ENCODE measurements at places on chromosomes 7 and 10.

- peak; percentile 65 for DNase-seq
These were observed 21.3 kb downstream of the MKX start for GRCh38 chr10:27724287-27724686.

GRCh38 chr7:31311552-31311951, 29.0 kb downstream of the NEUROD6 start:
- peak; percentile 78 for DNase-seq

GRCh38 chr7:16571941-16572340, 45.3 kb downstream of the LRRC72 start:
- no peak for DNase-seq

DNA sequence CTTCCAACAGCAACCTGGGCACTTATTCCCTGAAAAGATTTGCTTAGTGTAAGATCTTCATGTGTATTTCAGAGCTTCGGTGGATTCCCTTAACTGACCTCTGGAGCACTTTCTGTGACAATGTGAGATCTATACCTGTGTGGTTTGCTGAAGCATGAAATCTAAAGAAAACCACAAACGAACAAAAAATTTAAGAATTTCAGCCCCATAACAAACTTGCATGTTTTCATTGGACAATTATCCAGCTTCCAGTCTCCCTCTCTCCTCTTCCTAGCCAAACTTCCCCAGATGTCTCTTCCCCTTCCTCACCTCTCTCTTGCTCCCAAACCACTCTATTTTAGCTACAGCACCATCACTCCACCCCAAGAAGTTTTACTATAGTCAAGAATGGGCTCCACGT, 279.9 kb upstream of the SORCS1 start:
- DNase-seq: no peak

DNA sequence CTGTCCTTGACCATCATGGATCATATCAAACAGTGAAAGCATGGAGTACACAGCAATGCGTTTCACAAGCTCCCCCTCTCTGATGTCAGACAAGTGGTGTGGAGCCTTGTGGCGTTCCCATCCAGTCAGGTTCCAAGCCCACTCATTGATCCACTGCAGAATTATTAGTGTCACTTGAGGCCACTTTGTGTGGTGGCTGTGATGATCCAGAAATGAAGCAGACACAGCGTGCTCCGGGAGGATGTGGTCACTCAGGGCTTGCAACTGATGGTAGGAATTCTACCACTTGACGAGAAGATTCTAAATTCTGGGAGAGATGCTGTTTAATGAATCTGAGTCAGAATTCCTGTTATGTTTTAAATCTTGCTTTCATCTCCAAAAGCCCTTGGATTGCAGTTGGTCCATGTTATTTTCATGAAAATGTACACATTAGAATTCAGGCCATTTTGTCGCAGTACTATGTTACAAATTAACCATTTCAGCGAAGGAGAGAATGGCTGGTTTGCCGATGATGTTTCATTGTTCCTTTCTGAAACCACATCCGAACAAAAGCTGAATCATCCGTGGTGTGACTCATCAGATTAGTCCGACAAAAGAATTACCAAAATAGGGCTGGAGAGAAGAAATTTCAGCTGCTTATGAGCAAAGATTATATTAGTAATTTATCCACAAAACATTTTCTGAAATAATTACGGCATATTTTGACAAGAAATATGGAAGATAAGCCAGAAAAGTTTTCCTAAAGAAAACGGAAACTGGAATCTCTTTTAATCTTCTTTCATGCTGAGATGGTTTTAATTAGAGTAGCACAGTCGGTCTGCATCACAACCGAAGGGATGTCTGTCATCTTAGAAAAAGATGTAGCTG, 48.1 kb downstream of the INSYN2A start:
- DNase-seq: no peak

- DNase-seq: no peak
These were observed 82.0 kb downstream of the NEURL1 start for GRCh38 chr10:103575416-103576075.

Measured in endodermal cell (in vitro differentiated cells).